ENCODE measurements at places on chromosomes 7 and 10.
A peak's percentile ranks its signal among the peaks of the same experiment; 100 is the strongest.

DNA sequence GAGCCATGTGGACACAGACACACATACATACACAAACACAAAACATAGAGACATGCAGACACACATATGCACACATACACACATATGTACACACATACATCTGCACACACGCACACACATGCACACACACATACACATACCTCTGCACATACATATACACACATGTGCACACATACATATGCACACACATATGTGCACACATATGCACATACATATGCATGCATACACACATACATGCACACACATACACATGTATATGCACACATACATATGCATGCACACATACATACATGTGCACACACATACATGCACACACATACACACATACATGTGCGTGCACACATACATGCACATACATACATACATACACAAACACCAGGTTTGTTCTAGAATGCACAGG lies 236.3 kb upstream of the FOXK1 start:
- DNase-seq: no peak

GRCh38 chr10:53765311-53765710 lies 992.7 kb upstream of the MBL2 start:
- no peak for DNase-seq

- no peak for DNase-seq
These were observed 52.3 kb downstream of the HECTD2 start for GRCh38 chr10:91462423-91462822.

GRCh38 chr7:20218279-20218678 lies 1.1 kb upstream of the MACC1 start:
- DNase-seq: no peak

DNA sequence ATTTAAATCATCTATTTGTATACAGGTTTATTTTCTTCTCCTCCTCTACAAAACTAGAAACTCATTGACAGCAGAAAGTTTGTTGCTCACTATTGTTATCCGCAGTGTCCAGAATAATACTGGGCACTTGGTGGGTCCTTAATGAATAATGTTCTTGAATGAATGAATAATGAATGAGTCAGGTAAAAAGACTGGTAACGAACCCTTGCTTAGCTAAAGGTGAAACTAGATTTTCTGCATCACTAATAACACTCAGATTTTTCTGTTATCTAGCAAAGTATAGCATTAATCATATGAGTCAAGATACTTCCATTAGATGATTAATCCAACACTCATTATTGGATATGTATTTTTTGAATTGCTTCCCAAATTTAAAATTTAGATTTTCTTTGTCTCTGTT lies 953.2 kb downstream of the SORCS3 start:
- DNase-seq: no peak

- peak; percentile 71 for DNase-seq
These were observed 307.3 kb downstream of the CAMK1D start for GRCh38 chr10:12656518-12657142.

GRCh38 chr10:49540056-49540797 lies 1.3 kb upstream of the ERCC6 start:
- no peak for DNase-seq

GRCh38 chr10:6843481-6843881 lies 263.4 kb upstream of the PRKCQ start:
- DNase-seq: no peak

- no peak for DNase-seq
These were observed 407.9 kb downstream of the NRG3 start for GRCh38 chr10:82282782-82283456.

GRCh38 chr7:14936554-14936953 lies 34.0 kb upstream of the DGKB start:
- peak; percentile 70 for DNase-seq

DNA sequence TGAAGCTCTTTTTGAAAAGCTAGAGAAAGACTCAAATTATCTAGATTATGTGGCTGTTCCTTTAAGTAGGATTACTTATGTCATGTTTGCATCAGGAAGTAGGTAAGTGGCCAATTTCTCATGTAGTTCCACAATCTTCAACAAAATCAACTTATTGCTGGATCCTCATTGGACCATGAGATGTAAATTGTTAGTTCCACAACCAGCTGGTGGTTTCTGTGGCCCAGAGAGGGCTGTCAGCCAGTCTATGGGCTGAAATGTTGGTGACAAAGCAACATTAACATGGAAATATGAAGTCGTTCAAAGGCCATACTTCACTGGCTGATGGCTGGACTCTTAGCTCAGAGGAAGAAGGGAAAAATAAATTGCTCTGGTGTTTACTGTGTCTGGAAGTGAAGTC lies 157.9 kb downstream of the PLXDC2 start:
- DNase-seq: no peak

DNA sequence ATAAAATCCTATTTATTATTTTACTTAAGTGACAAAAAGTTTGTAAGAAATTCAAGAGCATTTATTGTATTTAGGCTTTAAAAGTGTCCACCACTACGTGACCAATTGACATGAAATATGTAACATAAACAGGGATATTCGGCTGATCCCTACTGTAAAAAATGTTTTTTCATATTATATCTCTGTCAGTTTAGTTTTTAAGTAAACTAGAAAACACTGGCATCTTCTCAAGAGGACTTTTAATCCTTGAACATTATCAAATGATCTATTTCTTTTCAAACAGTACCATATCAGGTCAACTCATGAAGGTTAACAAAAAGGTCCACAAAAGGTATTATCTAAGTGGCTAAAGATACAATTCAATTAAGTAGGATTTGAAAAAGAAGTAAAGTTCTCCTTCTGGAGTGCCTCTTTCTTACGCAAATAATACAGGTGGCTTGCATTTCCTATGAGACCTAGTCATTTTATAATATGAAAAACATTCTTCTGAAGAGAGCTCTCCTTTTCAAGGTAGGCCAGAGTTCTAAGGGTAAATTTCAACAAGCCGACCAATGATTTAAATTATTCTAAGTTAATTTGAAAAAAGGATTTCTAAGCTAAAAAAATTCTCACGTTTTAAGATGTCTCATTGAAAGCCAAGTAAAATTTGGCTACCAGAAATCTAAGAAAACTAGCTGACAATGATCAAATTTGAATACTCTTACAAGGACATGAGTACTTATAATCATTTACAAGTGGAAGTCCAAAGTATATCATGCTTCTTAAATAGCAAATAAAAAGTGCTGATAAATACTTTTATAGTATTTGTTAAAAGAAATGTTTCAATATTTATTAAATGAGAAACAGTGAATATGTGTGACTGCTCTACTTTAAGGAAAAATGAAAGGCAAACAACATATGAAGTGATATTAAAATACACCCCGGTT lies 133.5 kb downstream of the NRBF2 start:
- DNase-seq: no peak

GRCh38 chr10:14433147-14433546 lies 102.4 kb upstream of the FRMD4A start:
- no peak for DNase-seq

DNA sequence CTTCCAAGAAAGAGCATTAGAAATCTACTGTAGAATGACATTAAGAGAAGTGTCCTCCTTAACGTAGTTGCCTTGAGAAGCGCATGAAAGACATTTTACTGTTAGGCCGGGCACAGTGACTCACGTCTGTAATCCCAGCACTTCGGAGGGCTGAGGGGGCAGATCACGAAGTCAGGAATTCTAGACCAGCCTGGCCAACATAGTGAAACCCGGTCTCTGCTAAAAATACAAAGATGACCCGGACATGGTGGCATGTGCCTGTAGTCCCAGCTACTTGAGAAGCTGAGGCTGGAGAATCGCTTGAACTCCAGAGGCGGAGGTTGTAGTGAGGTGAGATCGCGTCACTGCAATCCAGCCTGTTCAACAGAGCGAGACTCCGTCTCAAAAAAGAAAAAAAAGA lies 28.9 kb downstream of the TARP start:
- no peak for DNase-seq

DNA sequence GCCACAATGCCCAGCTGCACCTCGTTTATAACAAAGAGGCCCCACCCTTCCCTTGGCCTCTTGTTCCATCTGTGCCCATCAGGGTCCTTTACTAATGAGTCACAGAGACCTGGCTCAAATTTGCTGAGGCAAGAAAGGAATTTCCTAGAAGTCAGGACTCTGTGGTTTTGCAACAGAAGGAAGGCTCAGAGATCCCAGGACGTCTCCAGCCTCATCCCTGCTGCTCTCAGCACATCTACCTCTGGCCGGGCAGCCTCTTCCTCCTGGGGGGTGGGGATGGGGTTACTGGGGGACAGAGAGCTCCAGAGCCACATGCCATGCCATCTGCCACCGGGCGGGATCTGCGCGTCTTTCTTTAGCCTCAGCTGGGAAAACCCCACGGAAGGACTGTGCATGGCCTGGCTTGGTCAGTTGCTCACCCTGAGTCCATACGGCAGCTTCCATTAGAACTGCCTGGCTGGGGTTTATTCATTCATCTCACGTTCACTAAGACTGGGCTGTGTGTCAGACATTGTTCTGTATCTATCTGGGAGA lies 41.9 kb upstream of the PSMG3 start:
- DNase-seq: peak; percentile 90

DNA sequence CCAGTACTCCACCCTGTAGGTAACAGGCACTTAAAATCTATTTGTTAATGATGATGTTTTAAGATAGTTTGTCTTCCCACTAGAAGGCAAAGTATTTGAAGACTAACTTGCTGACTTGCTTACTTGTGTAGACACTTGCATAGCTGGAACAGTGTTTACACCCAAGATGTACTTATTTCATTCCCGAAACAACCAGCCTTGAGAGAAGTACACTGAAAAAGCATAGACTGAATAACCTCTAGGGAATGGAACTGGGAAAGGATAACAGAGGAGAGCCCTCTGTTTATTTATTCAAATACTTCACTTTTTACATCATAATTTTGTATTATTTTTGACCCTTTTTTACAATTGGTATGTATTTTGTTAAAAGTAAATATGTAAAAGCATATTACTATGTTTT lies 33.1 kb upstream of the TMEM26 start:
- DNase-seq: no peak

- no peak for DNase-seq
These were observed 26.9 kb upstream of the HHEX start for GRCh38 chr10:92662848-92663247.

DNA sequence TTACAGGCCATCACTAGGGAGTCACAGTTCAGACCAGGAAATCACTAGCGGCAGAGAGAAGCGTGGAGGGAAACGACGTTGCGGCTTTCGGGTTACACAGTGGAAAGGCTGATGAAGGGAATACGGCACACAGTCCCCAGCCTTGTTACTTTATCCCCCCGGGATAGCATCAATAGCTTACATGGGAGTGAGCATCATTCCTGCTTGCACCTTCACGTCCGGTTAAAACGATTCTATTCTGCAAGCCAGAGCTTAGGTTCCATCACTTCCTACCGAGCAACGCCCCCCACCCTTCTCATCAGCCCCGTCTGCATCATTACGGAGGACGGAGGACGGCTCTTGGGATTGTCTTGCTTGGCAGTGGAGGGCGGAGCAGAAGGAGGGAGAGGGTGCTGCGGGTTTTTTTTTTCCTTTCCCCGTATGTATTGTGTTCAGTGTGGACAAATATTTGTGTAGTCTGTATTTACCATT lies 124.9 kb downstream of the CLEC2L start:
- no peak for DNase-seq

DNA sequence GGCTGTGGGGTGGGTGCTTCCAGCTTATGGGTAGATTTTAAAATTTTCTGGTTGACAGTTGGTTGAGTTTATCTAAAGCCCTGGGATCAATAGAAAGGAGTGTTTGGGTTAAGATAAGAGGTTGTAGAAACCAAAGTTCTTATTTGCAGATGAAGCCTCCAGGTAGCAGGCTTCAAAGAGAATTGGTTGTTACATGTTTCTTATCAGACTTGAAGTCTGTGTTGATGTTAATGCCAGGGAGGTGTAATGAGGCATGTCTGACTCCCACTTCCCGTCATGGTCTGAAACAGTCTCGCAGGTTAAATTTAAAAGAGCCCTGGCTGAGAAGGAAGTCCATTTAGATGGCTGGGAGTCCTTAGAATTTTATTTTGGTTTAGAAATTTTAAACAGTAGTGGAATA lies 165.2 kb upstream of the TMEM72 start:
- no peak for DNase-seq

DNA sequence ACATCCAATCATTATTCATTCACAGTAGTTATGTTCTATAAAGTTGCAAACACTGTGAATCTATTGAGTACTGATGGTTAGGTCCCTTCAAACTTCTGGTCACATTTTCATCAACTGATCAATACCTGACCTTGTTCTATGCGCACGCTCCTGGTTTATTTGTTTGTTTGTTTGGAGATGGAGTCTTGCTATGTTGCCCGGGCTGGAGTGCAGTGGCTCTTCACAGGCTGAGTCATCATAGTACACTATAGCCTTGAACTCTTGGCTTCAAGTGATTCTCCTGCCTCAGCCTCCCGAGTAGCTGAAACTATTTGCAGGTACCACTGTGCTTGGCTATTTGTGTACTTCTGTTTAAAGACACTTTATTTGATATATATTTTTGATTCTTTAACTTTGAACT lies 19.3 kb downstream of the SND1 start:
- no peak for DNase-seq

DNA sequence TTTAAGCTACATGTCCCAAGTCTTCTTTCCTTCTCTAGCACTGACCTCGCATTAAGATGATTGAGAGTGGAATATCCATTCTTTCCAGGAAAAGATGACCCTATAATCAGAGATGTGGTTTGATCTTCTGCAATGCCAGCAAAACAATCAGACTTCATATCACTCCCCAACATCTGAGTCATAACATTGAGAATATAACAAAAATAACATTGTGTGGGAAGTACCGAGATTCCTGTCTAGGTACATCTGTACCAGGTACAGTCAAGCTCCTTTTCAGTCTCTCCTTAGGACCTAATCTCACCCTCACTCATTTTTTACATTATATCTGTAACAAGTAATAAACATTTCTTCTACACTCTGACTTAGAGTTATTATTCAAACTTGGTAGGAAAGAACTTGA lies 201.6 kb downstream of the LRRTM3 start:
- DNase-seq: no peak

- DNase-seq: peak; percentile 17
These were observed 12.7 kb downstream of the NRBF2 start for GRCh38 chr10:63145782-63146181.

- DNase-seq: no peak
These were observed 266.0 kb downstream of the USP6NL start for GRCh38 chr10:11345224-11346054.

- no peak for DNase-seq
These were observed 241.5 kb downstream of the DYNC1I1 start for GRCh38 chr7:96013836-96014235.

- DNase-seq: no peak
These were observed 34.1 kb upstream of the MALRD1 start for GRCh38 chr10:19014498-19014897.

GRCh38 chr10:70850097-70850496 lies 34.3 kb downstream of the SGPL1 start:
- no peak for DNase-seq

GRCh38 chr10:65818990-65819389 lies 1106.8 kb upstream of the LRRTM3 start:
- DNase-seq: no peak

GRCh38 chr10:33180390-33180789 lies 154.1 kb downstream of the NRP1 start:
- no peak for DNase-seq

DNA sequence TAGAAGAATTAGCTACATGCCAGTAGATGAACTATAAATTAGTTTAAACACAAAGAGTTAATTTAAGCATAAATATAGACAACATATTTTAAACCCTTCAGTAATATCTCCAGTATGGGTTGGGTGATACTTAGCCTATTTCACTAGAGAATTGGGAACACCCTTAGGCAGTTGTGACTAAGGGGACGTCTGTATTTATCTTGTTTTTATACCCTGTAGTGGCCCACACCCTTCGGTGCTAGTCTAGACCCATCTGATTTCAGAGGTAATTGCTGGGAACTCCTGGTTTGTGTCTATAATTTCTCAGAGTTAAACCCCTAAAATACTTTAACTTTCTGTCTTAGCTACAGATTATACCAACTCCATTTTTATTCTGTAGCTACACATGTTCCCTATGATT lies 11.5 kb upstream of the STEAP4 start:
- DNase-seq: no peak

All from GM03348 (cell line).